ENCODE measurements at places on chromosomes 3 and 15.

DNA sequence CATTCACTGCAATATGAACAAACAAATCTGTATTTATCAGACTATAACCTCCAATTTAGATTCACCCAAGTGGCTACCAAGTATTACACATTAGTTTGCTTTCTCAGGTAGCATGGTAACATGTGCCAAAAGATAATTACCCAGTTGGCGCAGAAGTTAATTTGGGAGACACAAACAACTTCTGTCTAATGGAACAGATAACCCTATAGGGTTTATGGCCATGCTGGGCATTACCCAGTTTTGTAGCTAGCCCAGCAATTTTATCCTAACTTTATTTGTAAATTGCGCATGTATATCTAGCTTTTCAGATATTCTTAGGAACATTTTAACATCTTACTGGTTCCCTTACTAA lies 780 bp downstream of the RPL22L1 start:
- no peak for DNase-seq

- no peak for DNase-seq
Observed at GRCh38 chr15:83304861-83305703, 20.6 kb upstream of the BNC1 start.

DNA sequence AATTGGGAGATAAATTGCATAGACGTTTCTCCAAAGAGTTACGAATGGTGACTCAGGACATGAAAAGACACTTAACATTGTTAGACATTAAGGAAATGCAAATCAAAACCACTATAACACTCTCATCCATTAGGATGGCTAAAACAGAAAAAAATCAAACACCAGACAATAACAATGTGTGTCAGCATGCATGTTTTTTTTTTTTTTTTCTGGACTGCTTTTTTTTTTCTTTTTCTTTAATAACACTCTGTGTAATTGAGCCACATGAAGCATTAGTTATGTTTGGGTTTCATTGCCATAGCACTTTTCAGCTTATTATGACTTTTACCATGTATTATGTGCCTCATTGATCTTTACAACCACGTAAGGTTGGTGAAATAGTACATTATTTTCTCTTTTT lies 95.0 kb downstream of the NFKBIZ start:
- DNase-seq: no peak

- DNase-seq: no peak
Observed at GRCh38 chr3:194054016-194054415, 81.9 kb upstream of the HES1 start.

DNA sequence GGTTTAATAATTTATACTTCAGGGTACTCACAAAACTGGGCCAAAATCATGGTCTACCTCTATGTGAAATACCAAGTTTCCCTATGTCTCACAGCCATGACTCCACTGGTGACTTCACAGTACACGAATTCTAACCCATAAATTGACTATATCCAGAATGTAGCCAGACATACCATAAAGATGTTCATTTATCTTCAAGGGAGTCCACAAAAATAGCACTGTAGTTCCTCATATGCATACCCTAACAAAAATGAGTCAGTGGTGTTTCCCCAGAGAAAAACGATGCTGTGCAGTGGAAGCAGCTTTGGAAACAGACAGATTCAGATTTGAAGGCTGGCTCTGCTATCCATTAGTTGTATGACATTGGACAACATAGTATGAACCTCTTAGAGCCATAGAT lies 438.8 kb downstream of the FHIT start:
- no peak for DNase-seq

- no peak for DNase-seq
Observed at GRCh38 chr3:42826141-42826540, 16.9 kb downstream of the ACKR2 start.
